ENCODE measurements at places on chromosomes 16 and 17. TPM values are rescaled to one million over a fixed set of nuclear protein-coding genes. Genes with fewer than 3 reads are reported as not detected.
A peak's percentile ranks its signal among the peaks of the same experiment; 100 is the strongest.

DNA sequence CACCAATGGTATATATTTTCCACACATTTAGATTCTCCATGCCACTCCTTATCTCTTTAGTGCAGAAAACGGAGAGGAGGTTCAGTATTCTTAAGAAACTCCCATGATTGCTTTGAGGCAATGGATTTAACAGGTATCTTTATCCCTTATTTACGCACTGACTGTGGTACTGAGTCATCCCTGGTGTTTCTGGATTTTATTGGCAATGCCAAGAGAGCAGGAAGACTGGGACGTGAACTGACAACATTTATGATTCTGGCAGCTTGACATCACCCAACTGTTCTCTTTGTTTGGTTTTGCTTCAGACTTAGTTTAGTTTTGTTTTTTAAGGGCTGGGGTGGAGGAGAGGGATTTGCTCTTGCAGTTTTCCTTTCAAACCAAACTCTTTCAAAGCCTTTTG is 131.4 kb downstream of the WWOX start:
- no peak overlapping the region for H3K27ac ChIP-seq
- DNase-seq, result no peak
- H3K36me3 ChIP-seq, result no peaks in the 10 kb centered on the region
- peaks cover 13% of the 10 kb centered on the region for H3K4me1 ChIP-seq
- H3K27me3 ChIP-seq, result no peaks in the 10 kb centered on the region

DNA sequence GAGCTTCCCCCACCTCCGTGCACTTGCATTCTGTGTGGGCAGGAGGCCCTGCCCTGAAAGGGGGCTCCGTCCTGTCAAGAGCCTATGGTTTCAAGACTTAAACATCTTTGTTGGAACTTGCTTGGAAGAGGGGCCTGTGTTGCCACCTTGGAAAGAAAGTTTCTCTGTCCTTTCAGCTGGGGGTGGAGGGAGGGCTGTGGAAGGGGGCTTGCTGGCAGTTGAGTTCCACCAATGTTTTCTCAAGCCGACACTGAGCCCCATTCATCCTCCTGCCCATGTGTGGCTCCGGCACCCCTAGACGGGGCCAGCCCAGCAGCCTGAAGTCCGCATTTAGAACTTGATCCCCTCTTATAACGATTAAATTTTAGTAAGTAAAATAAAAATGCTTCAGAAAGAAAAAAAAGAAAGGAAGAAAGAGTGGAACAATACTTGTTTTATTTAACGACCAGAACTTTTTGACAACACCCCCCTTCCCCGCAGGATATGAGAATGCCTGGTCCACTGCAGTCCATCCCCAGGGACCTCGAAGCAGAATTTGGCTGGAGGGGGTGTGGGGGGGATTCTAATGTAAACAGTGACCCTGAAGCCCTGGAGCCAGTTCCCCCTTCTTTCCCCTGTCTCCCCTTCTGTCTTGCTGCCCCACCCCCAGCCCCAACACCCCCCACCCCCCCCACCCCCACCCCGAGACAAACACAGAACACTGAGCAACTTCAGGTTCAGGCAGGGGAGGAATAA is 26.9 kb upstream of the CLEC18A start:
- H3K4me3 ChIP-seq, result peak overlapping the region; percentile 62
- H3K4me1 ChIP-seq, result peaks cover 68% of the 10 kb centered on the region
- no peaks in the 10 kb centered on the region for H3K27me3 ChIP-seq

DNA sequence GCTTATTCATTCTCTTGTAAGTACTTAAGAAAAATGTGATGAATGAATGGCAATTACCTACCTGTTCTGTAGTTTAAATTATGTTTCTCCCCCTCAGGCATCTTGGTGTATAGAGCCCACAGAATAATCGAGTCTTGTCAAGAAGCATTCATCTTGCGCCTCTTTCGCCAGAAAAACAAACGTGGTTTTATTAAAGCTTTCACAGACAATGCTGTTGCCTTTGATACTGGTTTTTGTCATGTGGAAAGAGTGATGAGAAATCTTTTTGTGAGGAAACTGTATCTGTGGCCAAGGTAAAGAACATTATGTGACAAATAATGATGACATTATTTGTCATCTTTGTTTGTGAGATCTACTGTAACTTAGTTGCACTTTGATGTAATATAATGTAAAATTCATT is 6.5 kb downstream of the ERCC4 start:
- peaks cover 40% of the 10 kb centered on the region for H3K36me3 ChIP-seq
- no peak overlapping the region for H3K4me3 ChIP-seq
- peaks cover 21% of the 10 kb centered on the region for H3K4me1 ChIP-seq
- H3K27me3 ChIP-seq, result no peaks in the 10 kb centered on the region
- no peak for DNase-seq
- no peak overlapping the region for H3K27ac ChIP-seq

DNA sequence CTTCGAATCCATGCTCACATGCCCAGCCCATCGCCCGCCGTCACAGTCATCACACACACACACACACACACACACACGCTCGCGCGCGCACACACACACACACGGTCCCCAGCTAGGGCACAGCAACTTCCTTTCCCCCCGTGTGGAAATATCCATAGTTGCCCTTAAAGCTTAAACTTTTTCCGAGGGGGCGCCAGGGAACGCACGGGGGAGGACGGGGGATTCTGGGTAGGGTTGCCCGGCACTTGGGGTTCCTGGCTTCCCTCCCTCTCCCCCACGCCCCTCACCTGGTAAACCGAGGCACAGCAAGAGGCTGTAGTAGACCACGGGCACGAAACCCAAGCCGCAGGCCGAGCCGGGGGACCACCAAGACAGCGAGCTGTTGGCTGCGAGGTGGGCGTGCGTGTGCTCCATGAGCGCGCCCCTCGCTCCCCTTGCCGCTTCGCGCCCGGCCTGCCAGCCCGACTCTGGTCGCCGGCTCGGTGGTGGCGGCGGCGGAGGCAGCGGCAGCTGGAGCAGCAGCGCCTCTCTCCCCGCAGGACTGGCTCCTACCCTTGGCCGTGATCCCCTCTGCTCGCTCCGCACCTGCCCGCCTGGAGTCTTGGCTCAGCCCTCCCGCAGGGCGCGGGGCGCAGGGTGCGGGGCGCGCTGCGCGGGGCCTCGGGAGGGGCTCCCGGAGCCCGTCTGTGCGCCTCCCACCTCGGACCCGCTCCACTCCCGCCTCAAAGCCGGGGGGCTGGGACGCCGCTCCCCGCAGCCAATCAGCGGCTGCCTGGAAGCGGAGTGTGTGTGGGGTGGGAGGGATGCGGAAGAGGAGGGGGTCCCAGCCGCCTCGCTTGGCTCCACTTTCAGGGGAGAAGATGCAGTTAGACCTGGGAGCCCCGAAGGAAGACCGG is at the start of gene GPR139:
Gene GPR139 (minus strand): TSS at position 688 of the 896 bp plus-strand sequence. CDS start 274 bp downstream, at position 414.
- H3K4me1 ChIP-seq, result peaks cover 7% of the 10 kb centered on the region
- H3K36me3 ChIP-seq, result no peaks in the 10 kb centered on the region
- H3K27me3 ChIP-seq, result peaks cover 94% of the 10 kb centered on the region
- no peak within 1 kb of the TSS for H3K4me3 ChIP-seq

- H3K27me3 ChIP-seq, result no peaks in the 10 kb centered on the region
- peaks cover 4% of the 10 kb centered on the region for H3K4me1 ChIP-seq
- no peak for DNase-seq
- H3K36me3 ChIP-seq, result no peaks in the 10 kb centered on the region
Measured at GRCh38 chr17:13647543-13648021, 45.9 kb upstream of the HS3ST3A1 start.

- no peak overlapping the region for H3K4me3 ChIP-seq
Measured at GRCh38 chr17:79355165-79355564, 255.7 kb downstream of the RBFOX3 start.

GRCh38 chr17:13862346-13862745 is 207.0 kb upstream of the COX10 start:
- H3K4me1 ChIP-seq, result peaks cover 9% of the 10 kb centered on the region
- no peak overlapping the region for H3K4me3 ChIP-seq
- H3K27me3 ChIP-seq, result no peaks in the 10 kb centered on the region
- no peak overlapping the region for H3K27ac ChIP-seq
- no peaks in the 10 kb centered on the region for H3K36me3 ChIP-seq
- DNase-seq, result no peak

DNA sequence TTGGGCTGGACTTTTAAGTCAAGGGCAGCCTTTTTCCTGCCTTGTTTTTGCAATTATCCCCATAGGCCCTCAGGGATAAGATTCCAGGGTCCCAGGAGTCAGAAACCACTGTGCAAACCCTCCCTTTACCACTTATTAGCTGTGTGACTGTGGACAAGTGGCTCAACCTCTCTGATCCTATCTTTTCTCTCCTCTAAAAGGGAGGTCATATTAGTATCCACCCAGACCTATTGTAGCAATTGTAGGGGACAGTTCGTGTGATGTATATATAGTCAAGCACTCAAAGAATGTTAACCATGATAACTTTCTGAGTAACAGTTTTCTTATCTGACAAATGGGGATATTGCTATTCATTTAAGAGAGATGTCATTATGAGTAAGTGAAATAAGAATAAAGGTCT is 68.2 kb downstream of the IRX5 start:
- DNase-seq, result no peak
- no peaks in the 10 kb centered on the region for H3K4me1 ChIP-seq
- H3K27ac ChIP-seq, result no peak overlapping the region
- H3K36me3 ChIP-seq, result no peaks in the 10 kb centered on the region
- no peak overlapping the region for H3K4me3 ChIP-seq

DNA sequence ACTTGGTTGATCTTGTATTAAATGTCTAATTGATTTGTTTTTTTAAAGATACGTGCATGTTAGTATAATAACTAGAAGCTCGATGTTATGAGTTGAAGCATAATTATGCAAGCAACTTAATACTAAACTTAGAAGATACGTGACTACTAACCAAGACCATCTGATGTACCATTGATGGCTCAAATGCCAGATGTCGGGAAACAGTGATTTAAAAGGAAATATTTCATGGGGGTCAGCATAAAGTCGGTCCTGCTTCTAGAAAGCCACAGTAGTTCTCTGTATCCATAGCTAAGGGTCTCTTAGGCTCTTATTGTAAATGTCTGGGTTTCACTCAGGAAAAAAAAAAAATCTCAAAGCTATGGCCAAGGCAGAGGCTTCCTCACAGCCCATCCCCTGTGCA is 61.2 kb upstream of the RBFOX1 start:
- no peaks in the 10 kb centered on the region for H3K36me3 ChIP-seq
- no peaks in the 10 kb centered on the region for H3K4me1 ChIP-seq
- no peak for DNase-seq
- no peak overlapping the region for H3K4me3 ChIP-seq
- H3K27ac ChIP-seq, result no peak overlapping the region

DNA sequence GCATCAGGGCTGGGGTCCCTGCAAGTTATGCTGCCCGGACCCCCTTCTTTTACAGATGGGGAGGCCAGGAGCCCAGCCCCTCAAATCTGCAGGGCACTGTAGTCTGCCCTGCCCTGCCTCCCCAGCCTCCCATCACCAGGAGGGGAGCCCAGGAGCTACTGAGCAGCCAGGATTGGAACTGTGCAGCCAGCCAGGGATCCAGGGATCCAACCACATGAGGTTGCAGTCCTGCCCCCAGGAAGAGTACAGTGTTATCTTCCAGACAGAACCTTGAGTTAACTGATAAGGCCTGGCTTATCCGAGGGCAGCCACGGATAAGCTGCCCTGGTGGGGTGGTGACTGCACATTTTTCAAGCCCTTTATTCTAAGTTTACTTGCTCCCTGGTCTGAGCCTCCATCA is 11.4 kb upstream of the NDRG4 start:
- H3K27ac ChIP-seq, result peak overlapping the region; percentile 86
- no peaks in the 10 kb centered on the region for H3K27me3 ChIP-seq
- peaks cover 8% of the 10 kb centered on the region for H3K36me3 ChIP-seq

DNA sequence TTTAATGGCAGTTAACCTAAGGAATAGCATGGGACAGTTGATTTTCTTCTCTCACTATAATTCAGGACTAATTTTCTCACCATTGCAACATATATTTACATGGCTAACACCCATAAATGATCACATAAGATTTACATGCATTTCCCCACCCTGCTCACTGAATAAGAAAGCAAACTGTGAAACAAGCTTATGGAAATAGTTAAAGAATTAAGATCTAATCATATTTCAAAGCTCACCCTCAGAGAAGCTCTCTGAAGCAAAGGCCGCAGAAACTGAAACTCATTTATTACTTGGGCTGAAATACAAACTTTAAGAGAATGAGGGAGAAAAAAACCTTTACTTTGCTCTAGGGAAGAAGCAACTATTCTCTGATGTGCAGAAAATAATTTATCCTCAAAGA is 218.7 kb upstream of the AXIN2 start:
- no peak overlapping the region for H3K27ac ChIP-seq
- no peak for DNase-seq
- no peaks in the 10 kb centered on the region for H3K36me3 ChIP-seq

GRCh38 chr17:20996724-20997615 is 45.8 kb downstream of the USP22 start:
- H3K27ac ChIP-seq, result no peak overlapping the region
- H3K4me1 ChIP-seq, result peaks cover 65% of the 10 kb centered on the region
- no peaks in the 10 kb centered on the region for H3K27me3 ChIP-seq
- H3K4me3 ChIP-seq, result no peak overlapping the region
- H3K36me3 ChIP-seq, result peaks cover 14% of the 10 kb centered on the region
- DNase-seq, result no peak

DNA sequence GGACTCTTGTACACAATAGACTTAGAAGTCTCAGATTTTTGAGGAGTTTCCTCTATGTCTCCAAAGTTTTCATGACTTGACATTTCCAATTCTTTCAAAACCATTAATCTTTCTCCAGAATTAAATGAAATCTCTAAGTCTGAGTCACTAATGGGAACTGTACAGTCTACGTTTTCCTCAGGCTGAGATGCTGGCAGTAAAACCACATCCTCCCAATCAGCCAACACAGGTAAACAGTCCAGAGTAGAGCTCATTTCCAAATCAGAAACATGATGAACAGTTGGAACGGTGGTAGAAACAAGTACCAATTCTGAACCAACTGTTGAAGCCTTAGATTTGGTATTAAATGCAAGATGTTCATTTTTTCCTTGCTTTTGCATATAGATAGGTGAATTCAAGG is 7.9 kb downstream of the ERI2 start:
- peaks cover 6% of the 10 kb centered on the region for H3K4me1 ChIP-seq
- DNase-seq, result no peak
- peaks cover 36% of the 10 kb centered on the region for H3K36me3 ChIP-seq
- H3K27me3 ChIP-seq, result no peaks in the 10 kb centered on the region
- H3K4me3 ChIP-seq, result no peak overlapping the region
- H3K27ac ChIP-seq, result no peak overlapping the region

GRCh38 chr16:23333831-23334456 is 31.8 kb downstream of the SCNN1B start:
- no peak overlapping the region for H3K4me3 ChIP-seq
- no peaks in the 10 kb centered on the region for H3K4me1 ChIP-seq
- DNase-seq, result no peak
- no peak overlapping the region for H3K27ac ChIP-seq
- H3K27me3 ChIP-seq, result peaks cover 4% of the 10 kb centered on the region
- no peaks in the 10 kb centered on the region for H3K36me3 ChIP-seq

DNA sequence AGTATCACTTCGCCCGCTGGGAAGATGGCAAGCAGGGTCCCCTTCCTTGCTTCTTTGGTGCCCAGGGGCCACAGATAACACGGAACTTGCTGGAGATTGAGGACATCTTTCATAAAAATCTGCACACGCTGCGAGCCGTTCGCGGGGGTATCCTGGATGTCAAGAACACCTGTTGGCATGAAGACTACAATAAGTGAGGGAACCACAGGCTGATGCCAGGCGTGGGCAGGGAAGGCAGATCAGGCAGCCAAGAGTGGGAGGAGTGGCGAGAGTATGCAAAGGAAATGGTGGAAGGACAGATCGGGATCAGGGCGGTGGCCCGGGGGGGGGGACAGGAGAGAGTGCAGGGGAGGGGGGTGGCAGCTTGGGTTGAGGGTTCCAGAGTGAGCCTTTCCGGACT is 22.2 kb downstream of the DNAH2 start:
- peaks cover 55% of the 10 kb centered on the region for H3K27me3 ChIP-seq
- H3K4me1 ChIP-seq, result no peaks in the 10 kb centered on the region
- no peak overlapping the region for H3K27ac ChIP-seq
- no peak for DNase-seq
- H3K36me3 ChIP-seq, result no peaks in the 10 kb centered on the region

GRCh38 chr16:51167170-51167895 is 16.3 kb upstream of the SALL1 start:
- no peak overlapping the region for H3K27ac ChIP-seq
- no peaks in the 10 kb centered on the region for H3K36me3 ChIP-seq
- no peaks in the 10 kb centered on the region for H3K4me1 ChIP-seq
- DNase-seq, result no peak

The RAB37 gene
- 1.9 TPM for total RNA-seq

The KRTAP2-3 gene
- total RNA-seq, result not detected

The HOXB1 gene
- not detected for total RNA-seq
